Activated CD4-positive, alpha-beta memory T cell treated with anti-CD3 and anti-CD28 coated beads for 36 hours (primary cell): ENCODE measurements at places on chromosomes 12 and 14.

DNA sequence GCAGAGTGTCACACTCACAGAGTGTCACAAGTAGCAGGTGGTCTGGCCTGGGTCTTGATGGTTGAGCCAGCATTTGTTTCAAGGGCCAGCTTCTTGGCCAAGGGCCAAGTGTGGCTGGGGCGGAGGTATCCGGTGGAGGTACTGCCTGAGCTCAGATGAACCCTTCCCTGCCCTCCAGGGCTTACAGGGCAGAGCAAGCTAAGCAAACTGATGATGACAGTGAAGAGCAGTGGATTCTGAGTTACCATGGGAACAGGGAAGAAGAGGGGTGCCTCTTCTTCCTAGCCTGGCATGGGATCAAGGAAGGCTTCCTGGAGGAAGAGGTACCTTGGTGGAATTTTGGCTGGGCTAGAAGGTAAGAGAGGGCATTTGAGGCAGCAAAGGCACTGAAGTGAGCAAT, 35.7 kb downstream of the MVK start:
- DNase-seq, result no peak

DNA sequence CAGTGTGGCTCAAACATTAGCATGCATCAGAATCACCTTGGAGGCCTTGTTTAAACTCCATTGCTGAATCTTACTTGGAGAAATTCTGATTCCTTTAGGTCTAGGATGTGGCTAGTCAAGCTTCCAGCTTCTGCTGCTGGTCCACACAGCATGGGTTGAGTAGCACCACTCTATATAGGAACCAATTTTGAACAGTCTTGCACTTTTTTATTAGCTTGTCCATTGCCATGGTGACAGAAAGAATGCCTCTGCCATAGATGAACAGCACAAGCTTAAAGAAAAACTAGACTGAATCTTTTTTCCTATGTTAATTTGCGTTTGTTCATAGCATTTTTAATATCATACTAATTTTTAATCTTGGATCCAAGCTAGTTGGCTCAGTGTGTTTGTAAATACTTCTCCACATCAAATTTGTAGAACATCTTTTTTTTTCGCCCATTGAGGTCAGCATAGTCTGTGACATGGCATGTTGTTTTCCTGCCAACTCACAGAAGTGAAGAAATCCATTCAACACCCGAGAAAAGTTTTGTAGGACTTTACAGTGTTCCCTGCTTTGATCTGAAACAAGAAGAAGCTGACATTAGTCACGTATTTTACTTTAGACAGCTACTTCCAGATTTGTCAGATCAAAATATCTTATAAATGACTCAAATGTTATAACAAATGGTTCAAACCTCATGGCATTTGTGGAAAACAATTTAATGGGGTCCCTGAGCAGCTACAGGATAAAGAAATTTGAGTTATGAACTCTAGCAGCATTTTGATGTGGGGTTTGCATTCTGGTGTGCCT, 438.8 kb downstream of the EGLN3 start:
- DNase-seq, result no peak

GRCh38 chr14:26319139-26319864, 278.5 kb downstream of the NOVA1 start:
- no peak for DNase-seq

DNA sequence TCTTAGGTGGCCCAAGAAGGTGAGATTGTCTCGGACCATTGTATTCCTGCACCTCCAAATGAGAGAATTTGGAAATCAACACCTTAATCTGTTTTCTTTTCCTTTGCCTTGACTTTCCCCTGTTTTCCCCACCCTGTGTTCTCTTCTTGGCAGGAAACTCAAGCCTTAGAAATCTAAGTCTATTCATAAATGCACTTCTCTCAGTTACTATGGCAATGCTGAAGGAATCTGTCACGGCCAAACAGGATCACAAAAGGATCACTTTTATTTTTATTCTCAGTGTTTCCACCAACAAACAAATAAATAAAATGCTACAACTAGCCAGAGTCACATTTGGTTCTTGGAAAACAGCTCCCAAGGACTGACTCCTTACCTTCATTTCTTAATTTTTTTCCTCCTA, 270.5 kb downstream of the BCAT1 start:
- DNase-seq, result no peak

- DNase-seq, result no peak
Observed at GRCh38 chr14:72600551-72601330, 293.2 kb downstream of the DPF3 start.

DNA sequence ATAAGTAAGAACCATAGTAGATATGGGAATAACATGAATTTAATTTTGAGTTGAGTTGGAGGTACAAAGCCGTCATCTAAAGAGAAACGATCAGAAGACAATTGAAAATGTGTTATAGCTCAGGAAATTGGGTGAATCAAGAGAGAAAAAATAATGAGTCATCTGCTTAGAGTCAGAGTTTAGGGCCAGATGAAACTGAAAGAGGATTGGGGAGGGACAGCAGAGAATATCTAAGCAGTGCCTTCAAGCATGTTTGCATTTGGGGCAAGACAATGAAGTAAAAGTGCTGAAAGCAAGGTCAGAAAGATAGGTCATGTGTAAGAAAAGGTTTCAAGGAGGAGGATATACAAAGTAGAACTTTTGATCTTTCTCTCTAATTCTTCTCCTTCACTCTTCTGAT, 49.4 kb downstream of the SLC15A5 start:
- DNase-seq, result no peak

DNA sequence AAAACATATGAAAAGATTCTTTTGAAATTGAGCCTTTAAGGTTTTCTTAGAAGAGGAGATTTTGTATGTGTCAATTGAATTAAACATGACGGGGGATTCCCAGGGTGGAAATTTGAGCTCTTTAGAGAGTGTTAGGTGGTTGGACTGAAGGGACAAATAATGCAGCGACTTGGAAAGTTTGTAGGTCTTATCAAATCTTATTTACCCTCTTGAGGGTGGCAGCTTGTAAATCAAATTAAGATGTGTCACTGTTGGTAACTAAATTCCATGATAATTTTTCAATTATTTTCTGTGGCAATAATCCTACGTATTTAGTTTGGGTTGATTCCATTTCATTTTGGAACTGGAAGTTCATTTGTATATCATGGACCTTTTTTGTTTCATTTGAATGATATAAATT, 33.7 kb upstream of the LRIG3 start:
- no peak for DNase-seq

DNA sequence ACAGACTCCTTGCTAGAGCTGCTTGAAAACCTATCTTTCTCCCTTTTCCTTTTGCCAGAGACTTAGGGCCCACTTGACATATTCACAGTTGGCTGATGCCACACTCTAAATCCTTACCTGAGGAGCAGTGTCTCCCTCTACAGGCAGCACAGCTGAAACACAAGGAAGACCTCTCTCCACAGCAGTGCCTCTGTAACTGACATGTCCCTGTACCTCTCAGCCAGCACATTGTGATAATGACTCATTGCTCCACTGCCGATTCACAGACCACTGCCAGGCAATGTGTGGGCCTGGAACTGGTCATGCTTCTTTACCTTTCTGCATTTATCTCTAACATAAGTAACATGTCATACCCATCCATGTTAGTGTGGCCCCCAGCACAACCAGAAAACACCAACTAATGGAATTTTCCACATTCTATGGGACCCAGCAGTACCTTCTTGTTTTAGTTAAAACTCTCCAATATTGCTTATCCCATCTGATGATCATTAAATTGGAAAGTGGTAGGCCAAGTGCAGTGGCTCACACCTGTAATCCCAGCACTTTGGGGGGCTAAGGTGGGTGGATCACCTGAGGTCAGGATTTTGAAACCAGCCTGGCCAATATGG, 56.5 kb downstream of the GTF2A1 start:
- peak; percentile 83 for DNase-seq

DNA sequence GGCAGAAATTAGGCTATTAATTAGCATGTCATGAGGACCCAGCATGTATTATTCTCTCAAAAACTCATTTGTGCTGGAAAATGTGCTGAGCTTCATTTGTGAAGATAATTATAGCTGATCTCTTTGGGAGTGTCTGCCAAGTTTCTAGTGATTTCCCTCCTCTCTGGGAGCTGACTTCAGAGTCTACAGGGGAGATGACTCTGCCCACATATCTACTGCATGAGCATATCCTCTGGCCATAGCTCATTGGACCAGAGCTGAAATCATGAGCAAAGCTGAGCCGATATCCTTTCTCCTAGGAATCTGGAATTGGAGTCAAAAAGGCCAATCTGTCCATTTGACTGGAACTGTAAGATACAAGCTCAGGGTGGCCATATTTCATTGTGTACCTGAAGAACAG, 5.9 kb downstream of the CCDC198 start:
- no peak for DNase-seq

- DNase-seq, result no peak
Observed at GRCh38 chr12:93714382-93714781, 37.2 kb downstream of the CRADD start.

DNA sequence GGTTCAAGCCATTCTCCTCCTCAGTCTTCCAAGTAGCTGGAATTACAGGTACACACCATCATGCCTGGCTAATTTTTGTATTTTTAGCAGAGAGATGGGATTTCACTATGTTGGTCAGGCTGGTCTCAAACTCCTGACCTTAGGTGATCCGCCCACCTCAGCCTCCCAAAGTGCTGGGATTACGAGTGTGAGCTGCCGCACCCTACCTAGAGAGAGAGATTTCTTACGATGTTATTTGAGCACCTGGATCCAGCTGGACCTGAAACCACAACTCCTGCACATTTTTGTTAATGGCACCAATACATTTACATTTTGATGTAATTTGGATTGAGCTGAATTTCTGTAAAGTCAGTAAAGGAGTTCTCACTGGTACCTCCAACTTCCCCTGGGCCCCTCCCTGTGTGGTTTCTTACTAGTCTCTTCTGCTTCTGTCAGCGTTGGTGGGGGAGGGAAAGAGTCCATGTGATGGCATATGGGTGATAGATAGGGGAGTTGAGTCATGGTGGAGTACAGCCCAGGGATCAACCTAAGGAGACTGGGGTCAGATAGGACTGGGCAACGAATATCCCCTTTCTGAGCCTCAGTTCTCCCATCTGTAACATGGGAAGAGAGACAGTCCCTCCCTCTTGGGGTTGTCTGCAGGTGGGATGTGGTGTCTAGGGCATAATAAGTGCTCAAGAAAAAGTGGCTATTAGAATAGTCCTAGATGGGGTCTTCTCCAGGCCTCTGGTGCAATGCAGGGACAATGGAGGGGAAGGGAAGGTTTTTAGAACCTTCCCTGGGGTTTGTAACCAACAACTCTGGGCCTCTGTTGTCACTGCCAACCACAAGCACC, 83.3 kb upstream of the MED13L start:
- peak; percentile 54 for DNase-seq

GRCh38 chr14:97920201-97920600, 1123.0 kb downstream of the VRK1 start:
- no peak for DNase-seq
